ENCODE measurements at places on chromosomes 12 and 14.

DNA sequence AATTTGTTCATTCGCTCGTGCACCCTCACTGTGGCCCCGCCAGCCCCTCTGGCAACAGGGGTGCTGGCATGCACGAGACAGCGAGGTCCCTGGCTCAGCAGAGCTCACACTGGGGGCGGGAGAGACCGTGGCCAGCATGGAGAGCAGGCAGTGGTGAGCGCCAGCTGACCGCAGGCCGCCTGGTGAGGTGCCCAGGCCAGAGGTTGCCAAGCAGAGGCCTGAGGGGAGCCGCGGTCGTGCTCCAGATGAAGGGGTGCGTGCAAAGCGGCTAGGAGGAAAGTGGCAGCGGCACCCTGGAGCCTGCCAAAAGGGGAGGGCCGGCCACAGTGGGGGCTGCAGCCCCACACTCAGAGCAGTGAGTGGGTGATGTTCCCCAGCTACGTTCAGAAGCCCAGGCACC is 56.1 kb downstream of the CDC42BPB start:
- DNase-seq: no peak

DNA sequence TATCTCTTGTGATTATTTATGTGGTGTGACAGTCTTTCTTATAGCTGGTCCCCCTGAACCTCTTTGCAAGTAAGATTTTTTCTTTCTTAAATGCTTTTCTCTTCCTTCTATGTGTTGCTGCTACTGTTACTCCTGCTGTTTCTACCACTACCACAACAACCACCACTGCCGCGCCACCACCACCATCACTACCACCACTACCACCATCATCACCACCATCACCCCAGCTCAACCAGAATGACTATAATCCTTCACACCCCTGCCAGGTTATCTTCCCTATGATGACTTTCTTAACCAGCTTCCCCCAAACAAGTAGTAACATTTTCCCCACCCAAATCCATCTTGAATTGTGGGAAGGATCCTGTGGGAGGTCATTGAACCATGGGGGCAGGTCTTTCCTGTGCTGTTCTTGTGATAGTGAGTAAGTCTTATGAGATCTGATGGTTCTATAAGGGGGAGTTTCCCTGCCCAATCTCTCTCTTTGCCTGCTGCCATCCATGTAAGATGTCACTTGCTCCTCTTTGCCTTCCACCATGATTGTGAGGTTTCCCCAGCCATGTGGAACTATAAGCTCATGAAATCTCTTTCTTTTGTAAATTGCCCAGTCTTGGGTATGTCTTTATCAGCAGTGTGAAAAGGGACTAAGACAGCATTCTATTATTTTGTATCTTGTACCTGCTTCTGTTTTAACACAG is 52.2 kb downstream of the CHST11 start:
- DNase-seq: no peak

DNA sequence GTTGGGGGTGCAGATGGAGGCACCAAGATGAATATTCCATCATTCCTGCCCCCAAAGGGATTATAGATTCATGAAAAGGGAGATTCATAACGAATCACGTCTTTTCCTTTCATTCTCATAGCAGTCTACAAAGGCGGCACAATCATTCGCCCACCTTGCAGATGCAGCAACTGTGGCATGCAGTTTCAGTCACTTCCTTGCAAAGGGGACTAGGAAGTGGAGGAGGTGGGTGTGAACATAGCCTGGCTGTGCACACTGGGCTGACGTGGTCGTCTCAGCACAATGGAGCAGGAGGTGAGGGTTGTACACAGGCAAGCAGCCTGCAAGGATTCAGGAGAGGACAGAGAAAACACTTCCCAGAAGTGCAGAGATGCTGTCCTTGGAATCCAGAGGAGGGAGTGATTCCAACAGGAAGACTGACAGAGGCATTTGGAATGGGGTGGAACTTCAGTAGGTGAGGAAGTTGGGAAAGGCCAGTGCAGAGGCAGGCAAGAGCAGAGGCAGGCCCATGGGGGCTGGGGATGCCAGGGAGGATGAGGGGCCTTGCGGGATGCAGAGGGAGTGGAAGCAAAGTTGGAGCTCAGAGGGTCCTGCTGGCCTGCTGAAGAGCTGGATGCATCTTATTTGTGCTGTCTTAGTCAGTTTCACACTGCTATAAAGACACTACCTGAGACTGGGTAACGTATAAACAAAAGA is 21.9 kb upstream of the PPP2R5C start:
- no peak for DNase-seq

GRCh38 chr12:76156726-76157125 is 72.2 kb upstream of the NAP1L1 start:
- no peak for DNase-seq

GRCh38 chr12:58930770-58931324 is 10.5 kb upstream of the LRIG3 start:
- DNase-seq: no peak

DNA sequence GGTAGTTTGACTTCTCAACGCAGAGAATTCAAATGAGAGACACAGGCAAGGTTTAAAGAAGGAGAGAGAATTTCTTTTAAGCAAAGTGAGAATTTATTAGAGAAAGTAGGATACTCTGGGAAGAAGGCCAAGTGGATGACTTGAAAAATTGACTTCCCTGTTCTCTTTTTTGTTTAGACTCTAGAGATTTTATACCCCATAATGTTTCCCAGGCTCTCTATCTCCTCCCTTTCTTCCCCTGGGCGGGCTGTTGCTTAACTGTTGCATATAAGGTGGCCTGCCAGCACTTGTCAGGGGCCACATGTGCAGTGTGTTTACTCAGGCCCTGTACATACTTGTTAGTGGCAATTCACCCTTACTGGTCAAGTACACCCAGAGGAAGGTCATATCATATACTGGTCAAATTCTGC is 403.7 kb downstream of the SLC6A15 start:
- no peak for DNase-seq

GRCh38 chr12:42458575-42458974 is 131.0 kb downstream of the PRICKLE1 start:
- no peak for DNase-seq

- DNase-seq: no peak
These were observed 31.5 kb upstream of the GZMB start for GRCh38 chr14:24665440-24665991.

- DNase-seq: no peak
These were observed 3.0 kb downstream of the DHRS1 start for GRCh38 chr14:24296341-24297157.

GRCh38 chr12:124191024-124191359 is 103.9 kb upstream of the RFLNA start:
- DNase-seq: no peak

- DNase-seq: no peak
These were observed 130.1 kb upstream of the BMP4 start for GRCh38 chr14:54086767-54087166.

DNA sequence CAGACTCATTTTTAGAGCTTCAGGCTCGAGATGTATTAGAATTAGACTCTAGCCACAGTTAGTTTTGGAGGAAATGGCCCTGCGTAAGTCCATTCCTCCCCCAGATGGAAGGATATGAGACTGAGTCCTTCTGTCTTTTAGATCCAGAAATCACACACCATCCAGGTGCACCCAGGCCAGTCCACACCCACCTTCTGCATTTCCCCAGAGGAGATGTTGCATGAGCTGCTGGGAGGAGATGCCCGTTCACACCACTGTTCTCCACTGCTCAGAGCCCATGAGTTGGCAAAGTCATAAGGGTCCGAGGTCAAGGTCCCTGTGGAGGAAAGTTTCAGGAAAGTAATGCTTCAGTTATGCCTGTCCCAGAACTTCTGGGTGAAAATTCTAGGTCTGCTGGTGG is 29.2 kb downstream of the VWF start:
- DNase-seq: no peak

GRCh38 chr12:6943389-6943721 is 261 bp upstream of the RNU7-1 start:
- no peak for DNase-seq

GRCh38 chr12:5988659-5989116 is 43.6 kb upstream of the ANO2 start:
- DNase-seq: peak; percentile 50

GRCh38 chr14:102016420-102017090 is 52.2 kb downstream of the DYNC1H1 start:
- no peak for DNase-seq

- DNase-seq: no peak
These were observed 291.2 kb downstream of the AKAP6 start for GRCh38 chr14:32620303-32620702.
